ENCODE measurements at places on chromosomes 11 and 22.

DNA sequence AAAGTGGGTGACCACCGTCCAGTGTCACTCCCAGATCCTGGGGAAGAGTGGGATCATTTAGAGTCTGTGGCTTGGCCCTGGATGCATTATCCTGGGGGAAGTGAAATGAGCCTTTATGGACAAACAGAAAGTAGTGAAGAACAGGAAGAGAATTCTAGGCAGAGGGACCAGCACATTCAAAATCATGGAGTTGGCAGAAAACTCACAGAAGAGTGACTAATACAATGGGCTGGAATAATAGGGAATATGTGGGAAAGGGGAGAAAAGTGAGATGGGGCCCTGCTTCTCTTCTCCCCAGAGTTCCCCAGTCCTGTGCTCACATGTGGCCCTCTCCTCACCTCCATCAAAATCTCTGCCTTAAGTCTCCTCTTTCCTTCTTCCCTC is 84.3 kb downstream of the CCDC81 start:
- DNase-seq: no peak

DNA sequence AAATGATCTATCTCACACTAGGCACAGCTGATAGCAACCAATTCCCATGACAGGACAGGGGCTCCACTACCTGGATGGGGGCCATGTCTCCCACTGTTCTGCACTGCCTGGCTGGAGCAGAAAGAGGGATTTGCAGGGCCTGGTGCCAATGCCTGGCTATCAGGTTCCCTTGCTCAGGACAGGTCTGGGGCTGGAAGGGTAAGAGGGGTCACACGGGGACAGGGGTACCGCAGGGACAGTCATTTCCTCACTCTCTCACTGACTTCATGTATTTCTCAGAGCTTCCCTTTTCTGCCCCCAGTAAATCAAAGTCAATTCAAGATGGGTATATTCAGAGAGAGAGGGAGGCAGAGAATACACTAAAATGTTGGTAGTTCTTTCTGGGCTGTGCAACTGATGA is 119.1 kb upstream of the CSNK2A3 start:
- no peak for DNase-seq

DNA sequence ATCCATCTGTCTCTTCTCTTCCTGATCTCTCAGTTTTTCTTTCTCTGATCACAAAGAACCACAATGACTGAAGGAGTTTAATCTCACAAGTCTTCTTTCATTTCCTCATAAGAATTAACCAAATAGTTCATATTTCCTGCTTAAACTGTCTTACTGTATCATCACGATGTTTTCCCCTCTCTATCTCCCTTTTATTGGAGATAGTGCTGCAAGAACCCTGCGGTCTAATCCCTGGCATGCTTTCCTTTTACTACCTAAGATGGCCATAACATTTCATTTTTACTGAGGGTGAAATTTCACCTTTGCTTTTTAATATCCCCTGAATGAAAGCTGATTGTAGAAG is 28.9 kb downstream of the CARD18 start:
- no peak for DNase-seq

GRCh38 chr11:66581261-66581660 is 11.6 kb downstream of the CCDC87 start:
- no peak for DNase-seq

DNA sequence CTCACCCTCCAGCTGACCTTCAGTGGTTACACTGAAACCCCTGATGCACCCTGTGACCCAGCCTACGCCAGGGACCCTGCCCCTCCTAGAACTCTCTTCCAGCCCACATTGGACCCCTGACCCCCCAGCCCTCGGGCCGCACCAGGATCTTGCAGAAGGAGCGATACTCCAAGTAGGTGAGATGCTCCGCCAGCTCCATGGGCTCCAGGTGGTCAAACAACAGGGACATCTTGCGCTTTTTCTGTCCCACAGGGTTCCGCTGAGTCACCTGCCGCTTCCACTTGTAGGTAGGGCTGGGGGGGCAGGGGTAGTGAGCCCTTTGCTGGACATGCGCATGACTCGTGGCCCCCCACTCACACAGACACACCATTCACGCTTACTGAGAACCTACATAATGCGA is 4.1 kb downstream of the RASGRP2 start:
- no peak for DNase-seq

DNA sequence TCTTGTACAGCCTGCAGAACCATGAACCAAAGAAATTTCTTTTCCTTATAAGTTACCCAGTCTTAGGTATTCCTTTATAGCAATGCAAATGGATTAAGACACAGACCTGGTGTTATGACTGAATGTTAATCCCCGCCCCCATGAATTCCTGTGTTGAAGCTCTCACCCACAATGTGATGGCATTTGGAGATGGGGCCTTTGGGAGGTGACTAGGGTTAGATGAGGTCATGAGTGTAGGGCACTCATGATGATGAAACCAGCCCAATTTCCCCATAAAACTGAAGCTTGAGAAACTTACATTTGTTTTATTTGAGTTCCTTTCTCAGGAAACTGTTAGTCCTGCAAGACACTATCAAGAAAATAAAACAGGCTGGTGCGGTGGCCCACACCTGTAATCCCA is 115.8 kb upstream of the THY1 start:
- no peak for DNase-seq

- DNase-seq: no peak
Measured at GRCh38 chr11:68546555-68546954, 86.0 kb downstream of the PPP6R3 start.

DNA sequence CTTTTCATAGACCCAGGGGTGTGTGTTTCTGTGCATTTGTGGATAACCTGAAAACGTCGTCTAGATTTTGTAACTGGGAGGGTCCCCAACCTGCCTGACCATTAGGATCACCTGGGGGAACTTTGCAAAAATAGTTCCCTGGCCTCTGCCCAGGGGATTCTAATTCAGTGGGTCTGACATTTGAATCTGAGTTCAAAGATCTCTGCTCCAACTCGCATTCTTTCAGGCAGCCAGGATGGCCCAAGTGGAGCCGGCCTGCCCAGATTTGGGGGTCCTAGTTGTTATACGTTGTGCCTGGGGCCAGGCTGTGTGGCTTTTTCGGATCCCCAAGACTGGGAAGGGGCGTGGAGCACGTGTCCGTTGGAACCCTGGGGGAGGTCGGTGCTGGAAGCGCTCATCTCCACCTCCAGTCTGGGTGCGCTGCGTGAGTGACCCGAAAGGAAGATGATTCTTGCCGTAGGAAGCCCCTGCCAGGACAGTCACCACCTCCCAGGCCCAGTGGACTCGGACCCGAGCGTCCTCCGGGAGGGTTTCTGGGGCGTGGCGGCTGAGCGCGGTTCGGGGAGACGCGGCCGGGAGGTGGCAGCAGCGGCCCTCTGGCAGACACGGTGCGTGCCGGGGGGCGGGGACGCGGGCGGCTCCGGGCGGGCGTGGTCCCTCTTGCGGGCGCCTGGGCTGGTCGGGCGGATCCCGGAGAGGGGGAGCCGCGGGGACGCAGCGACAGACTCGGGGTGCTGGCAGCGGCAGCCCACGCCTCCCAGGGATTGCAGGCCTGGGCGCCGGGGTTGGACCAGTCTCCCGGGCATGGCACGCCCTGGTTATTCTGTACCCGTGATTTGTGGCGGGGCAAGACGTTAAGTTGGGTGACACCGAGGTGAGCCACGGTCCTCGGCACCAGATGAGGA is 29.2 kb upstream of the PLET1 start:
- DNase-seq: peak; percentile 85

GRCh38 chr22:41682033-41682807 is 6.4 kb downstream of the SNU13 start:
- DNase-seq: peak; percentile 81

- no peak for DNase-seq
Measured at GRCh38 chr11:127182586-127183203, 182.1 kb upstream of the KIRREL3 start.
